ENCODE measurements at places on chromosomes 12 and 14.

DNA sequence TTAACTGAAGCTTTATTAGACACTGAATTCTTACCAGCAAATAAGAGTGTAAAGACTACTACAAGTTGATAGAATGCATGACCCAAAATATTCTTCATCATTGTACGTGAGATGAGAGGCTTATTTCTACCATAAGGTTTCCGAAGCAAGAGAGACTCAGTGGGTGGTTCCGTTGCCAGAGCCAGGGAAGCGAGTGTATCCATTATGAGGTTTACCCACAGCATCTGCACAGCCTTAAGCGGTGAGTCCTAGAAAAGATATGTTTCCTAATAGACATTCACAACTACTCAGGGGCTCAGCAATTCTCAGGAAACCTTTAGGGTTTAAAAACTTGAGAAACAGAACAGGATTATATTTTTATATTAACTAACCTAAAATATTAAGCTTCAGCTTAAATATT lies 77.8 kb upstream of the POC1B start:
- no peak for DNase-seq

GRCh38 chr12:65867394-65867793 lies 43.1 kb downstream of the HMGA2 start:
- no peak for DNase-seq

GRCh38 chr14:97155320-97155719 lies 358.1 kb downstream of the VRK1 start:
- no peak for DNase-seq

DNA sequence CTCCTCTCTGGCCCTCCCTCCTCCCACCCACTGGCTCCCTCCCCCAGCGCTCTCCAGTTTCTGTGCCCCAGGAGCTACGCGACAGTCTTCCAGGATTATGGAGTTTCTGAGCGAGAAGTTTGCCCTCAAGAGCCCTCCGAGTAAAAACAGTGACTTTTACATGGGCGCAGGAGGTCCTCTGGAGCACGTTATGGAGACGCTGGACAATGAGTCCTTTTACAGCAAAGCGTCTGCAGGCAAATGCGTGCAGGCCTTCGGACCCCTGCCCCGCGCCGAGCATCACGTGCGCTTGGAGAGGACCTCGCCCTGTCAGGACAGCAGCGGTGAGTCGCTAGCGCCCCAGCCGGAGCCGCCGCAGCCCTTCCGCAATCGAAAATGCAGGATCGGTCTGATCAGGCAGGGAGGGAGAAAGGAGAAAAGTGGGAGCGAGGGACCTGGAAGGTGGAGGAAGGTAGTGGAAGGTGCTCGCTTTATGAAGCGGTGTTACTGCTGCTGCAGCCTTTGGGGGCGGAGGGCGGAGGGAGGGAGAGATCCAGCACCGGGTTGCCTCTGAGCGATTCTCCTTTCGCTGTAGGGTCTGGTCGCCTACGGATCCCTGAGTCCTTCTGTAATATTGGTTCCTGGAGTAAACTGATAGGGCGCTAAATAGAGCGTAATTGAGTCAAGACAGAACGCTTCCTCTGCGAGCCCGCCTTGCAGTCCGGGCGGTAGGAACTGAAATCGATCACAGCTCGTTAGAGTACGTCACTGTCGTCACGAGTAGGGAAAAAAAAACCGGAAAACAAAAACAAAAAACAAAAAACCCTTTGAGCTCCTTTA lies at the start of gene ALX1:
Gene ALX1, plus strand, starts transcription at position 56 of the 819 bp plus-strand sequence. Its CDS starts 42 bp downstream, at position 98.
- DNase-seq, result no peak

- DNase-seq, result no peak
Measured at GRCh38 chr14:54455363-54455762, 14.2 kb upstream of the CNIH1 start.

DNA sequence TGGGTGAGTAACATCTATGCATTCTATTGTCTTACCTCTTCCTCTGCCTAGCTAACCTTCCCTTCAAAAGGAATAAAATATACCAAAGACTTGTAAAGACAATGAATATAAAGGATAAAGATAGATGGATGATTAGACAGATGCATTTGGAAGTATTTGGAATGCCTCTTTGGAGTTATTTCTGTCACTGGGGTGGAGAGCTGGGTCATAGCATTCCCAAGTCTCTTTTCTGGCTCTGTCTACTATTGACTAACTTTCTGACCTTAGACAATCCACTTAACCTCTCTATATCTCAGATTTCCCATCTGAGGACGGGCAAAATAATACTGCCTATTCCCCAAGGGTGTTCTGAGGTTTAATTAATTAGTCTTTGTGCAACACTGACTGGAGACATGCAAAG lies 517.4 kb downstream of the DIO2 start:
- no peak for DNase-seq

DNA sequence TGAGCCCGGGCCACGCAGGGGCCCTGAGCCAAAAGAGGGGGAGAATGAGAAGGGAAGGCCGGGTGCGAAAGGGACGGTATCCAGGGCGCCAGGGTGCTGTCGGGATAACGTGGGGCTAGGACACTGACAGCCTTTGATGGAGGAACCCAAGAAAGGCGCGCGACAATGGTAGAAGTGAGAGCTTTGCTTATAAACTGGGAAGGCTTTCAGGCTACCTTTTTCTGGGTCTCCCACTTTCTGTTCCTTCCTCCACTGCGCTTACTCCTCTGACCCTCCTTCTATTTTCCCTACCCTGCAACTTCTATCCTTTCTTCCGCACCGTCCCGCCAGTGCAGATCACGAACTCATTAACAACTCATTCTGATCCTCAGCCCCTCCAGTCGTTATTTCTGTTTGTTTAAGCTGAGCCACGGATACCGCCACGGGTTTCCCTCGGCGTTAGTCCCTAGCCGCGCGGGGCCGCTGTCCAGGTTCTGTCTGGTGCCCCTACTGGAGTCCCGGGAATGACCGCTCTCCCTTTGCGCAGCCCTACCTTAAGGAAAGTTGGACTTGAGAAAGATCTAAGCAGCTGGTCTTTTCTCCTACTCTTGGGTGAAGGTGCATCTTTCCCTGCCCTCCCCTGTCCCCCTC lies 3.0 kb downstream of the SSTR1 start:
- no peak for DNase-seq

DNA sequence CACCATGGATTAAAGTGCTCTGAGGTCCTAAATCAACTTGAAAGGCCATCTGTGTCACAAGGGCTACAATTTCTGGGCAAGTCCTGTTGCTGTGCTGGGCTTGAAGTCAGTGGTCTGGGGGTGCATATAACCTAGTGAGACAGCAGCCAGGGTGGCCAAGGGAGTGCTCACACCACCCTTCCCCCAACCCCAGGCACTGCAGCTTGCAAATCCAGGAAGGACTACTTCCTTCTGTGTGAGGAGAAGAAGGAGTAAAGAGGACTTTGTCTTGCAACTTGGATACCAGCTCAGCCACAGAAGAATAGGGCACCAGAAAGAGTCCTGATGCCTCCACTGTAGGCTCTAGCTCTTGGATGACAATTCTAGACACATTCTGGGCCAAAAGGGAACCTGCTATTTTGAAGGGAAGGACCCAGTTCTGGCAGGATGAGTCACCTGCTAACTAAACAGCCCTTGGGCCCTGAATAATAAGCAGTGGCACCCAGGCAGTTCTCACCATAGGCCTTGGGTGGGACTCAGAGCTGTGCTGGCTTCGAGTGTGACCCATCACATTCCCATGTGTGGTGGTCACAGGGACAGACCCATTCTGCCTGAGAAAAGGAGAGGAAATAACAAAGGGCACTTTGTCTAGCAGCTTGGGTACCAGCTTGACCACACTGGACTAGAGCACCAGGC lies 32.6 kb upstream of the DHRS7 start:
- no peak for DNase-seq

- no peak for DNase-seq
Measured at GRCh38 chr14:92848887-92849286, 54.8 kb downstream of the GOLGA5 start.

- DNase-seq, result no peak
Measured at GRCh38 chr12:26297396-26298070, 102.2 kb downstream of the SSPN start.

DNA sequence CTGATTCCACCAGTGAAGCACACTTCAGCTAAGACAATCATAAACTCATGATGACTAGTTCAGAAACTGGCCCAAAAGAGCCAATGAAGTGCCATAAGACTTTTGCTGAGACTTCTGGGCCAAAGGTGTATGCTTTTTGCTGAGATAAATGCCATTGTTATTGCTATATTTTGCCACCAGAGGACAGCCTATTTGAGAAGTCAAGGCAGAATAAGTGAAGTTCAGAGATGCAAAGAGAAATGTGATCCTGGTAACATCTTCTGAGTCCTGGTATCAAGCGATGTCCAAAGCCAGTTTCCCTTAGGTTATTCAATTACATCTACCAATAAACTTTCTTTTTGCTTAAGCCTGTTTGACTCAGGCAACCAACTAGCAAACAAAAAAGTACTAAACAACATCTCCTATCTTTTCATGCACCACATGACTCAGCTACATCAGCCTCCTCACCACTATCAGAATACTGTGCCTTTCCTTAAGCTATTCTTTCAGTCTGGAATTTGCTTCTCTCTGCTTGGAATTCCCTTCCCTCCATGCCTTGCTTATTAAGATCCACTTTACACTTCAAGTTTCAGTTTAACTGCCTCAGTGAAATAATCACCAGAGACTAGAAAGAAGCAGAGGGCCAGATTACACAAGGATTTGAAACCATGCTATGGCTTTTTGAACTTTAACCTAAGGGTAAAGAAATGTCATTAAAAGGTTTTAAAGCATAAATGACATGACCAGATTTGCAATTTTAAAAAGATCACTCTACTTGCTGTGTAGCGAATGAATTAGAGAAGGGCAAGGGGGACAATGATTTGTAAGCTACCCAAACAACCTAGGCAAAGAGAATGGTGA lies 14.0 kb downstream of the CRY1 start:
- DNase-seq, result no peak

DNA sequence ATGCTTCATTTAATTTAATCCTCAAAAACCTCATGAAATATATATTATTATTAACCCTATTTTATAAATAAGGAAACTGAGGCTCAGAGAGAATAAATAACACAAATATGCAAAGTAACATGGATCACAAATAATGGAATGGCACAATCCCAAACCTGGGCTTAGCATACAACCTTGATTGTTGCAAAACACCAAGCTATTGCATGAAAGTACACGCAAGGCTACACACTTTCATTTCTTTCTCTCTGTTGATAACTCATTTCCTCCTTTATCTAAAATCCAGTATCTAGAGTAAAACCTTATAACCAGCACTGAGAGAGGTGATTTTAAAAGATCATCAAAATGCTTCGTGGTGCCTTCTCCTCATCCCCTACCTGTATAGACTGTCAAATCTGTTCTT lies 2.8 kb upstream of the DAAM1 start:
- no peak for DNase-seq

DNA sequence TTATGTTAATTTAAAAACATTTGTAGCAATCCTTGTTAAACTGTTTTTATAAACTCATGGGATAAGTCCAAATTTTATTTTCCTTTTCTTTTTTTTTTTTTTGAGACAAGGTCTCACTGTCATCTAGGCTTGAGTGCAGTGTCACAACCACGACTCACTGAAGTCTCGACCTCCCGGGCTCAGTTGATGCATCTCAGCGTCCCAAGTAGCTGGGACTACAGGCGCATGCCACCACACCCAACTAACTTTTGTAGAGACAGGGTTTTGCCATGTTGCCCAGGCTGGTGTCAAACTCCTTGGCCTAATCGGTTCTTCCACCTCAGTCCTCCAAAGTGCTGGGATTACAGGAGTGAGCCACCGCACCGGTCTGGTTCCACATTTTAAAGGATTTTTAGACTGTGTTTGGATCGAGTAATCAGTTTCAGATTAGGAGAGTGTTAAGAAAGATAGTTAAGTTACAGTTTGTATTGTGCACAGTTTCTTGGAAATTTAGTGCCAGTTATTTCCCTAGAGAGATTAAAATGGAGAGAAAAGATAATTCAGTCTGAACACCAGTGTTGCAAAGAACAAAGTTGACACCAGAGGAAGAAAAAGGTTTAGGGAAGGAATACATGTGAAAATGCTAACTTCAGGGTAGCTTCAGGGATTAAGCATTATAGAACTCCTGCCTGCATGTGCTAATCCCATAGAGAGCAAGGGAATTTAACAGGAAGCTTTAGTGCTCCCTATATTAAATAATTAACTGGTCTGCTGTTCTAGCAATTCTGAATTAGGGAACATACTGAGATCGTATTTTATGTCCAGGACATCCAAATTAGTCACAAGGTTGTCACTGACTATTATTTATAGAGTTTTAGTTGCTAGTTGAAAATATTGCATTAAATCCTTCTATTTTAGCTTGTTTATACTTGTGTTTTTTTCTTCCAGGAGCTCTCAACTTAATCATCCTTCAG lies 10.1 kb downstream of the RAP1B start:
- DNase-seq, result no peak

DNA sequence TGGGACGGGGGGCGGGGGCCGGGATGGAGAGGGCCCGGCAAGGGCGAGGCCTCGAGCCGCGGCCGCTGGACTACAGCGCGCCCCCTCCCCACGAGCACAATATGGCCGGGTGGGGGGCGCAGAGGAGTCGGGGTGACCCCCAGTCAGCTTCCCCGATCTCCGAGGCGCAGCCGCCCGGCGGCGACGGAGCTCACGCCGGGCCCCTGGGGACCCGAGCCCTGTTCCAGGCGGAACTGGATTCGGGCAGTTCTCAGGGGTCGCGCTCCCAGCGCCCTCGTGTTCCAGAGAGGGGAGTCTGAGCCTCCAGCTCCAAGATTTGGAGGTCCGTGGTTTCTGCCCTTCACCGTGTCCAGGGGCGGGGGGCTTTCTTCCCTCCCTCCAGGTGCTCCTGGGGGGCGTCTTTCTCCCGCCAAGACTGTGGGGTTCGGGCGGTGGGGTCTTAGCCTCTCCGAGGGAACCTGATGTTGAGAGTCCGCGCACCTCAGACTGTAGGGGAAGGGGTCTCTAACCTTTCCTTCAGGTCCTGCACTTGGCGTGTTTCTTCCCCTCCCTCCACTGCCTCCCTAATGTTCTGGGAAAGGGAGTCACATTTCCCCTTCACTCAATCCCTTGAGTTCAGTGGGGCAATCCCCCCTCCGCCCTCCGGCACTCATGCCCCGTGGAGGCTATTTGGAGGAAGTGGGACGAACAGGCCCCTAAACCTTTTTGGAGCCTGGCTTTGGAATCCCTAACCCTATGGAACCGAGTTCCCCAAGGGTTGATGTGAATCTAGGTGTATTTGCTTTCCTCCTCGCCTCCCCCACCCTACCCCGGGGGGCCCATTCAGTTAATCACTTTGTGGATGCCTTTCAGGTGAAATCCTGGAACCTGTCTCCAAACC lies 584 bp downstream of the ACVR1B start:
- no peak for DNase-seq

DNA sequence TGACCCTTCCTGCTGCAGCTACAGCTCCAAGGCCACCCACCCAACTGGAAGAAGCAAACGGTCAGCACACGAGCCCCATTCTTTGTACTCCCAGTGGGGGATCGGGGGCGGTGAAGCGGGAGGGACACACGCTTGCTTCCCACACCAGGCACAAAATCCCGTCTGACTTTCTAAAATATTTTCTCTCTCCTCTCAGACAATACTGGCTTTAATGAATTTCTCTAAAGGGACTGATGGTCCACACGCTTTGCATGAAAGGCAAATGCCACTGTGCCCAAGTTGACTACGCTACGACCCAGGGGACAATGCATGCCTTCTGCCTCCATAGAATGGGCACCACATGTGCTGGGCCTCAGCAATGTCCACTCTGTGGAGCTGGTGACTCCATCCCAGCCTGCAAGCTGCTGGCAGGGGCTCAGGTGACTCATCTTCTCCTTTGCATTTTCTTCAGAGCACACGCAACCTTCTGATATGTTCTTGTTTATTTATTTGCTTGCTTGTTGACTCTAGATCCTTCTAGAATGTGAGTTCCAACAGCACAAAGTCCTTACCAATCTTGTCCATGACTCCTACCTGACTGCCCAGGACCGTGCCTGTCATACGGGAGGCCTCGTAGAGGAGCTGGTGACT lies 15.6 kb downstream of the SYNE3 start:
- DNase-seq, result no peak

GRCh38 chr14:93019970-93020369 lies 95.8 kb downstream of the ITPK1 start:
- no peak for DNase-seq
